ENCODE measurements at places on chromosomes 5 and 9.
A peak's percentile ranks its signal among the peaks of the same experiment; 100 is the strongest.

GRCh38 chr9:135014311-135015010 is 73.0 kb upstream of the OLFM1 start:
- DNase-seq = no peak

DNA sequence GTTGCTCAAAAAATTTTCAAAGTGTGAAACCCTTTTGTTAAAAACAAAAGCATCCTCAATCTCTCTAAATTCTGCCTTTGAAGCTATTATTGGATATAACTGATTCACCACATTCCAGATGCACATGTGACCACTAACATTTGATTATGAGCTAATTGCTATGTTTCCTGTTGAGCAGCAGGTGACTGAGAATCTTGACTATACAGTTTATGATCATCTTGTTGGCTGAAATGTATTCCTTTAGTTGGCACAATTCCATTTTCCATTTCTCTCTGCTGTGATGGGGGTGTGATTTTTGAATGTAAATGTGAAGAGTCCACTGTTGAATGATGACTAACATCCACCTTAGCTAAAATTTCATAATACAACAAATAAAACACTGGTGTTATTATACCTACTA is 10.7 kb downstream of the LYSMD3 start:
- DNase-seq = no peak

DNA sequence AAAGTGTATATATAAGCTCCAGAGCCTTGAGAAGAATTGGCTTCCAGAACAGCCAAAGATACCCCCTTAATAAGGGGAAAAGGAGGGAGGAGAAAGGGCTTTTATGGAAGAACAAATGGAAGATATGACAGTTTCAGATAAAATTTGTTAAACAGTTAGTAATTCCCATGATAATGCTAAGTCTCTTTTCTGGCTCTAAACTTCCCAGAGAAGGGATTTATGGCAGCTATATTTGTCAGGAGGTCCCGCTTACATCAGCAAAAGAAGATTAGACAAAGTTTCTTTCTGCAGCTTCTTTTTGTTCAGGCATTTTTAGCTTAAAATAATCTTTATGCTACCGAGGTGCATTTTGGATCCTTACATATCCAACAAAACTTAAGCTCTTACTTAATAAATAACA is 14.3 kb upstream of the SLC36A3 start:
- no peak for DNase-seq

- no peak for DNase-seq
Observed at GRCh38 chr9:79616013-79616412, 44.2 kb downstream of the TLE4 start.

DNA sequence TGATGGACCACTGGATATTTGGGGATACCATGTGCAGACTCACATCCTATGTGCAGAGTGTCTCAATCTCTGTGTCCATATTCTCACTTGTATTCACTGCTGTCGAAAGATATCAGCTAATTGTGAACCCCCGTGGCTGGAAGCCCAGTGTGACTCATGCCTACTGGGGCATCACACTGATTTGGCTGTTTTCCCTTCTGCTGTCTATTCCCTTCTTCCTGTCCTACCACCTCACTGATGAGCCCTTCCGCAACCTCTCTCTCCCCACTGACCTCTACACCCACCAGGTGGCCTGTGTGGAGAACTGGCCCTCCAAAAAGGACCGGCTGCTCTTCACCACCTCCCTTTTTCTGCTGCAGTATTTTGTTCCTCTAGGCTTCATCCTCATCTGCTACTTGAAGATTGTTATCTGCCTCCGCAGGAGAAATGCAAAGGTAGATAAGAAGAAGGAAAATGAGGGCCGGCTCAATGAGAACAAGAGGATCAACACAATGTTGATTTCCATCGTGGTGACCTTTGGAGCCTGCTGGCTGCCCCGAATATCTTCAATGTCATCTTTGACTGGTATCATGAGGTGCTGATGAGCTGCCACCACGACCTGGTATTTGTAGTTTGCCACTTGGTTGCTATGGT is 54.5 kb upstream of the HNRNPA0 start:
- DNase-seq = no peak

DNA sequence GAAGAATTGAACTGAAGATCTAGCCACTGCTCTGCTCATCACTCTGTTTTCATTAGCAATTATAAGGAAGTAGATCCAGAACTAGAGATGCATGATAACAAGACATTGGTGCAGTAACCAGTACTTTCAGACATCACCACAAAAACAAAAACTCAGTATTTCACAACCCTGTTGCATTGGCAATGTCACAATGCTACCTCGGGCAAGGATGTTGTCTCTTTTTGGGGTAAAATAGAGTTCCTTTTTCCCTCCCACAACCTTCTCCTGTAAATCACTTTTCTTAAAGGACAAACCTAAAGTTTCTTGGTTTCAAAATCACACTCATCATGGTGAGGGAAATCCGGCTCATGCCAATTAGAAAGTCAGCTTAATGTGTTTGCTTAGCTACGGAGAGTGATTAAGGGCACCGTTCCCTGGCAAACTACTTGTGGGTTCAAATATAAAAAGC is 420.1 kb upstream of the MEF2C start:
- DNase-seq = peak; percentile 42

DNA sequence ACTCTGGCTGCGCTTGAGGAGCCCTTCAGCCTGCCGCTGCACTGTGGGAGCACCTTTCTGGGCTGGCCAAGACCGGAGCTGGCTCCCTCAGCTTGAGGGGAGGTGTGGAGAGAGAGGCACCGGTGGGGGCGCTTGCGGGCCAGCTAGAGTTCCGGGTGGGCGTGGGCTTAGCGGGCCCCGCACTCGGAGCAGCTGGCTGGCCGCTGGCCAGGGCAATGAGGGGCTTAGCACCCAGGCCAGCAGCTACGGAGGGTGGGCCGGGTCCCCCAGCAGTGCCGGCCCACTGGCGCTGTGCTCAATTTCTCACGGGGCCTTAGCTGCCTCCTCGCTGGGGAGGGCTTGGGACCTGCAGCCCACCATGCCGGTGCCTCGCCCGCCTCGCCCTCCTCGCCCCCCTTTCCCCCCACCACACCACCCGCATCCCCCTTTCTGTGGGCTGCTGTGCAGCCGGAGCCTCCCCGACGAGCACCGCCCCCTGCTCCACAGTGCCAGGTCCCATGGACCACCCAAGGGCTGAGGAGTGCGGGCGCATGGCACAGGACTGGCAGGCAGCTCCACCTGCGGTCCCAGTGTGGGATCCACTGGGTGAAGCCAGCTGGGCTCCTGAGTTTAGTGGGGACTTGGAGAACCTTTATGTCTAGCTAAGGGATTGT is 954.5 kb downstream of the DTWD2 start:
- no peak for DNase-seq

GRCh38 chr9:85258823-85259370 is 482.9 kb downstream of the AGTPBP1 start:
- no peak for DNase-seq

- DNase-seq = no peak
Observed at GRCh38 chr9:99019510-99020331, 76.0 kb downstream of the COL15A1 start.

DNA sequence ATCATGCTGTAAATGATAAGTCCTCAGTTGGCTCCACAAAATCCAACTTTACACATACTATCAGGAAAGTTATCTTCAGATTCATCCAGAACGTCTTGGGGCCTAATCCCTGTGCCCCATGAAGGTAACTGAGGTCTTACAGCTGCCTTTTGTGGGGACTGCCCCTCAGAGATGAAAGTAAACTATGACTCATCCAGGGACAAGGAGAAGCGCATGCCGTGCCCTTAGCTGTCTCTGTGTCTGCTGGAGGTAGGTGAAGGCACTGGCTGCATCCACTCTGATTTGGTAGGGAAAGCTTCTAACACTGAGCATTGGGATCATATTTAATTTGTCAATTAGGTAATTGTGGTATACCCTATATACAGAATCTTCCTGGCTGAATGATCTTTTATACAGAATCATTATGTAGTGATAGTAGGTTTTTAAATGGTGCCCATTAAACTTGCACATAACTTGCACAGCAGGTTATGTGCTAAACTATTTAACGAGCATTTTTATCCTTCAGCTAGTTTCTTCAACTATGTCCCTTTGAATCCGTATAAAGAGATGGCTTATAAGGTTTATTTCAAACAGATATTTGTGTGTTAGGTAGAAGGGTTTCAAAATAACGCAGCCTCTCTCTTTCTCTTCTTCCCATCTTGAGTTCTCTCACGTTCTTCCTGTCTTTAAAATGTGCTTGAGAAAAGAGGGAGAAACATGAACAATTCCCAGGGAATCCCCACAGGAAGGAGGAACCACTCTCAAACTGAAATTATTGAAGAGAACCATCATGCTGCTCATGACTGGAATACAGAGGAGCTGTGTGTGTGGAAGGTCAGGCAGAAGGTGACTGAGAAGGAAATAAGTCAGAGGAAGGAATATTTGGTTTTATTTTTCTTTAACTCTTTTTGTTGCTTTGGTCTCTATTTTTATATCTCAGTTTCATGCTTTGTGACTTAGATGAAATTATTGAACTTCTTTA is 250.9 kb downstream of the CD180 start:
- no peak for DNase-seq

- peak; percentile 80 for DNase-seq
Observed at GRCh38 chr9:21995666-21996398, 1.2 kb downstream of the CDKN2B-AS1 start.

- no peak for DNase-seq
Observed at GRCh38 chr5:157177953-157178352, 2.7 kb upstream of the ITK start.

DNA sequence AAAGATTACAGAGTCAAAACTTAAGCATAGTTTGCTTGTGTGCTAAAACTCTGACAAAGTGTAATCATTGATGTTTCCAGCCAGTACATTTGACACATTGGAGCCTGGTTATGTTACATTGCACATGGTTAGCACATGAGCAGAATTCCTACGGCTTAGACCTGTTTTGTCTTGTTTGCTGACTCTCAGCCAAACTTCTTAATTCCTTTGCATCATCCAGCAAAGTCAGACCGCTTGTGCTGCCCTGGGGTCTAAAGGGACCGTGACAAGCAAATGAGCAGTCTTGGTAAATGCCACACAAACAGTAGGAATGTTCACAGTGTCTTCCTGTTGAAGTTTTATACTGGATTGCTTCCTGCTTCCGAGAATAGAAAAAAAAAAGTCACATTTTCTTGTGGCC is 72.0 kb upstream of the ENTREP1 start:
- DNase-seq = no peak

All from B cell (primary cell).